ENCODE measurements at places on chromosomes 3 and 15.

DNA sequence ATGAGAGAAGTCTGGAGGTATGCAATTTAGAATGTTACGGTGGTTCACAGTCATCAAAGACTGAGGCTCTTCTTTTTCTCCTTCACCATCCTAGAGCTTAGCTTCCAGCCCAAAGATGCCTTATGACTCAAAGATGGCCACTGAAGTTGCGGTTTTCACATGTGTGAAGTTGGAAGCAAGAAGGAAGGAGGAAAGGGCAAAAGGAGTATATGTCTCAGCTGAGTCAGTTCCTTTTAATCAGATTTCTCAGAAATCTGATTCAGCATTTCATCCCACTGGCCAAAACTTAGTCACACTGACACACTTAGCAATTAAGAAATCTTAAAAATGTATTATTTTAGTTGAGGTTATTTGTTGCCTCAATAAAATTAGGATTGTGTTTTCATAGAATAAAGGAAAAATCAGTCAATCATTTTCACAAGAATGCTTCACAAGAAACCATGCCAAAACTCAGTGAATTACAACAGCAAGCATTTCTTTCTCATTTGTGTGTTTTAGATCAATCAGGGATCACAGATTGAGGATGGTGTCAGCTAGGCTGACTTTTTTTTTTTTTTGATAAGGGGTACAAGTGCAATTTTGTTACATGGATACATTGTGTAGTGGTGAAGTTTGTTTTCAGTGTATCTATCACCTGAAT is 211.1 kb upstream of the GADL1 start:
- DNase-seq, result no peak

DNA sequence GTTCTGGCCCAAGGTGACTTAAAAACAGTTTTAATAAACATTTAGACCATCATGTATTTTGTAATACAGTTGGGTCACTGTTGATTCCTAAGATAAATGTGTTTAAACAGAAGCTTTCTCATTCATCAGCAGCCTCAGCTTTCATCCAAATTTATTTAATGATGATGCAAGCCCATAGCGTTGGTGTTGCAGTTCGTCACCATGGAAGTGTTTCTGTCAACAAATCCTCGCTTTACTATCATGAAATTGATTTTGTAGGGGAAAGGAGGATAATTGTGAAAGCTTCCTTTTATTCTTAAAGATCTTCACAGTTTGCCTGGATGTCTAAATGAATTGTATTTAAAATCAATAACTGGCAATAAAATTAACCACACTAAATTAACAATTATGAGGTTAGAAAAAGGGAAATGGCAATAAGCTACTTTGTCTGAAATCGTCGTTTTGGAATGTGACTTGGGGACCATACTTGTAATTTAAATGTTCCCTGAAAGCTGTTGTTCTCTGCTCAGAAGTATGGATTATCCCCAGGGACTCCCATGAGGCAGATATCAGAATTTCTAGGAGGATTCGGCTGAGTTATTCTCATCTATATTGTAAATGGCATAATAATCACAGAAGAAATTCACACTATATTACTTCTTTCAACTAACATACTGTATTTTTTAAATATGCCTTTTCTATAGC is 29.0 kb downstream of the CMSS1 start:
- no peak for DNase-seq

- no peak for DNase-seq
These were observed 27.8 kb downstream of the CHP1 start for GRCh38 chr15:41258750-41259471.

- no peak for DNase-seq
These were observed 218.7 kb downstream of the FEZF2 start for GRCh38 chr3:62154457-62155148.

- no peak for DNase-seq
These were observed 699.6 kb downstream of the MCTP2 start for GRCh38 chr15:94930960-94931359.

GRCh38 chr15:37291920-37292319 is 191.6 kb upstream of the MEIS2 start:
- DNase-seq, result no peak

DNA sequence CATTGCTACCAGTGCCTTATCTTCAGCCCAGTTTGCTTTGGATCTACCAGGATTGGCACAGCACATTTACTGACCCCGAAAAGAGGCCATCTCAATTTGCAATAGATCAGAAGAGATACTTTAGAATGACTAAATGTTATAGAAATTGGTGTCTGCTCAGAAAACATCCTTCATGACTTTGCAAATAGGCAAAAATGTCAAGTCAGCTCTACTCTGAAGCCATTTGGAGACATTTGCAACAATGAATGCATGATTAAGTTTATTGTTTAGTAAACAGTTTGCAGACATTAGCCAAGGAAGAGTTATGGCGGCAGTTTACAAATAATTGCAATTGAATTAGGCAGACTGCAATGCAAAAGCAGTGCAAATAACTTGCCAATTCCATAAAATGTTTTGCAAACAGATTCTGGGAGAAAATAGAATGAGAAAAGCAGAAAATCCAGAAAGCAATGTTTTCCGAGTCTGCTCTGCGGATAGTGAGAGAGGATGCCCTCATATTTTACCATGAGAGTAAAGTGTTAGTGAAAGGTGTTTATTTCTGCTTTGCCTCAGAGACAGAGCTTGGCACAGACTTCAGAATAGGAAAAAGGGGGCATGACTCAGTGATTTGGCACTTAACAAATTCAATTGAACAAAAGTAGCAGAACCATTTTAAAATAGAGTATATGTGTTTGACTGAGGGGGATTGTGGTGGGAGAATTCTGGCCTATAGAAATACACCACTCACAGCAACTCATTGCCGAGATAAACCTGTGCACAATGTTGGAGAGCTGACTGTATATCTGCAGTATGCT is 334.9 kb upstream of the NR2F2 start:
- DNase-seq, result no peak

GRCh38 chr3:139774560-139775302 is 97.0 kb upstream of the NMNAT3 start:
- DNase-seq, result no peak

DNA sequence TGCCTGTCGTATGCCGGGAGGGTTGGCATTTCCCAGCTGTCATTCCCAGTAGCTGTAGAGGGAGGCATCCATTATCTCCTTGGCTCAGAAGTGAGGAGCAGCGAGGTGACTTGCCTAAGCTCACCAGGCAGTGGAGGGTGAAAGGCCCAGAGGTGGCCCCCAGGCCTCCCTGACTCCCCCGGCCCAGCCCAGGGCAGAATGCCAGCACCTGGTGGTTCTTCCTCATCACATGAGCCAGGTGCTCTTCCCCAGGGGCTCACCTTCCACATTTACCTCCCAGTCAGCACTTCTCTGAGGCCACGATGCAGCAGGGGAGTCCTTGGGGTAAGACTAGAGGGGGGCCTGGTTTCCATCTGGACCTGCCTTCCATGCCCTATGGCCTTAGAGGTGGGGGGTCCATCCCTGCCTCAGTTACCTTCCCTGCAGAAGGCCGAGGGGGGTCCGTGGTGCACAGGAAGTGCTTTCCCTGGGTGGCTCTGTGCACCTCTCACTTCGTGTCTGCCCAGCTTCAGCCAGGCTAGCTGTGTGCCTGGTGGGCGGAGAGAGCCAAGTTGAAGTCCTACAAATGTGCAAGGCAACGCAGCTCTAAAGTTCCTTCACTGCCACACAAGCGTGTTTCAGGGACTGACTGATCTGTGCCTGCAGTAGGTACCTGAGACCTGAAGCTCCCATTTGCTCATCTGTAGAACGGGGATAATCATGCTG is 70.3 kb upstream of the PLXNA1 start:
- no peak for DNase-seq

- DNase-seq, result no peak
These were observed 10.9 kb downstream of the SMAD3 start for GRCh38 chr15:67076147-67076843.
